ENCODE measurements at places on chromosomes 2 and 18.
A peak's percentile ranks its signal among the peaks of the same experiment; 100 is the strongest.

GRCh38 chr2:216083464-216084281 is 2.0 kb downstream of the TMEM169 start:
- peak; percentile 92 for DNase-seq

GRCh38 chr18:56825878-56826277 is 174.7 kb downstream of the WDR7 start:
- DNase-seq: no peak

DNA sequence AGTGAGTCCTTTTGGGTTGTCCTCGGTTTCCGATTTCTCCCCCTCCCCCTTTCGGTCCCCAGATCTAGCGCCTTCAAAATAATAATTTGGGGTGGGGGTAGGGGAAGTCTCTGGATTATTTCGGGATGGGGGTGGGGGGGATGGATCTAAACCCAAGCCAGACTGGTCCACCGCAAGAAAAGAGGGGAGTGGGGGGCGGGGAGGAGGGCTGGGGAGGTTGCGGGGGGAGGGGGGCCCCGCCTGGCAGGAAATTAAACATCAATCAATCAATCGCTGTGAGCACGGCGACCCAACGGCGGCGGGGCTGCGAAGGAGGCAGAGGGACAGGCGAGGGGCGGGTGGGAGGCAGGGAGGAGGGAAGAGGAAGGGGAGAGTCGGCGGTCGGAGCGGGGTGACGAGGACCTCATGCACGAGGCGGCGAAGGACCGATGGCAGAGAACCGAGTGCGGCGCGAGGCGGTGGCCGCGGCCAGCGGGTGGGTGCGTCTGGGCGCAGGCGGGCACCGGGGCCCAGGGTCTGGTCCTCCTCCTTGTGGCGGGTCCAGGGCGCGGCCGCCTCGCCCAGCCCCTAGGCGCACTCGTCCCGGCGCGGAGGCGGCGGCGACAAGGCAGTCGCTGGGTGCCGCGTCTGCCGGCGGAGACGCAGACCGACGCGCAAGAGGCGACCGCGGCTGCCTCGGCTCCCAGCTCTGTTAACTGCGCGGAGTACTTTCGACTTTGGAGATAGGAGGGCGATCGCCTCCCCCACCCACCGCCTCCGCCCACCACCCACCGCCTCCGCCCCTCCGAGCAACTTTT is 468 bp upstream of the SATB2 start:
- peak; percentile 36 for DNase-seq

DNA sequence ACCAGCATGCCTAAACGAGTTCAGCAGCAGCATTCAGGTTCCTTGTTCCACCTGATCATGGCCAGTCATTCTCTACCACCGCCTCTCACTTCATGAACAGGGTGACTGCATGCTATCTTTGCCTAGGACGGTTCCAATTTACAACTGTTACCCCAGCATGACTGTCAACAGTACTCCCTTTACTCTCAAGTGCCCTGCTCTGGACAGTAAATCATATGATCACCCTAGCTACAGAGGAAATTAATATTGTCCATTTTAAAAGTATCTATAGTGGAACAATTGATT is 25.7 kb downstream of the MGAT4A start:
- no peak for DNase-seq

- DNase-seq: no peak
Observed at GRCh38 chr18:78448106-78448505, 531.5 kb upstream of the SALL3 start.

- DNase-seq: no peak
Observed at GRCh38 chr2:47313728-47314127, 89.2 kb upstream of the MSH2 start.

DNA sequence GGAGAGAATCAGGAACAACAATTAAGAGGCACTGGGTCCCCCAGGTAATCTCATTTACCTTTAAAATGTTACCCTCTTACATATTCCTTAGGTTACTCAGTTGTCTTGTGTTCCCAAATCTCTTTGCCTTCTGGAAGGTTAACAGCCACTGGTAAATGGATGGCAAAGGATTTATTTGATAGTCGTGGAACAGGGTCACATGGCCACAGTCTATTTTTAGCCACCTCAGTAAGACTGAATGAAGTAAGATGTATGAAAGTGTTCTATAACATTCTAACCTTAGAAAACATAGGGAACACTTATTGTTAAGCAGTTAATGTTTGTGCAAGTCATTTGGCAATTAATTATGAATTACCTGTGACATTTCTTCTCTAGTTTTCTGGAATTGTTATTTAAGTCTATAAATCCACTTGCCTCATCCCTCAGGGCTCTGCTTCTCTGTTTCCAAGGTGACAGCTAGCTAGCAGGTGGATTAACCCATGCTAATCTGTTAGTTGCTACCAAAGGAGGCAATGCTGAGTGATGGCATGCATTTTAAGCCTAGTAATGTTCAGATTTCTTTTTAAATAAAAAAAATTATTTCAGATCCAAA is 211.0 kb downstream of the PIK3C3 start:
- no peak for DNase-seq

DNA sequence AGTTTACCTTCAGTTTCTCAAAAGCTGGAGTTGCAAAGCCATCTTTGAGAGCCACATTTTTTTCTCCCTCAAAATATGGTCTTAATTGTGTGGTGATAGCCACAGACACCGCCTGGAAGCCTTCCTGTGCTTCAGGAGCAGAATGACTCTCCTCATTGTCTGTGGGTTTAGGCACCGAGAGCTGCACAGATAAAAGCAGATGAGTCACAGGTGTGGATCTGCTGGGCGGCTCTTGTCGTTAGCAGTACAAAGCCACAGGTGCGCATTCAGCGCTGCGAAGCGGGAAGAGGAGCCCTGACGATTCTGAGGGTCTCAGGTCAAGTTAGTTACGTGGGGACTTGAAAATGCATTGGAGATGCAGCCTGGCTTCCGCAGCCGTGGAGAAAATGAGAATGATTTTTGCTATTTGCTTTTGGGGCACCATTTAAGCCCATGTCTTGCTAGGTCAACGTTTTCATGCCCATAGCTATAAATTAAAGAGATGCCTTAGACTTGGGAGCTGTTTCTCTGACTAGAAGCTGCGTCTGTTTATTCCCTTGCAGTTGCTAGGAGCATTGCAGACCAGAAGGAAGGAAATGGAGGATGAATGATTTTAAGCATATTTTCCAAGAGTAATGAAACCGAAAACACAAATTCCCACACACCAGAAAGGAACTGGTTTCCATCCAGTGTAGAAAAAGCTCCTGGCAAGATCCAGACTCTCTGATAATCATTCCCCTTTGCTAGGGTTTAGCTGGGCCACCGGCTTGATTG is 51.5 kb downstream of the KLHL29 start:
- DNase-seq: no peak

- DNase-seq: no peak
Observed at GRCh38 chr2:39948016-39948719, 169.1 kb upstream of the THUMPD2 start.

GRCh38 chr2:141517852-141518421 is 612.9 kb downstream of the LRP1B start:
- DNase-seq: no peak

GRCh38 chr2:54801352-54801751 is 77.9 kb downstream of the EML6 start:
- no peak for DNase-seq

DNA sequence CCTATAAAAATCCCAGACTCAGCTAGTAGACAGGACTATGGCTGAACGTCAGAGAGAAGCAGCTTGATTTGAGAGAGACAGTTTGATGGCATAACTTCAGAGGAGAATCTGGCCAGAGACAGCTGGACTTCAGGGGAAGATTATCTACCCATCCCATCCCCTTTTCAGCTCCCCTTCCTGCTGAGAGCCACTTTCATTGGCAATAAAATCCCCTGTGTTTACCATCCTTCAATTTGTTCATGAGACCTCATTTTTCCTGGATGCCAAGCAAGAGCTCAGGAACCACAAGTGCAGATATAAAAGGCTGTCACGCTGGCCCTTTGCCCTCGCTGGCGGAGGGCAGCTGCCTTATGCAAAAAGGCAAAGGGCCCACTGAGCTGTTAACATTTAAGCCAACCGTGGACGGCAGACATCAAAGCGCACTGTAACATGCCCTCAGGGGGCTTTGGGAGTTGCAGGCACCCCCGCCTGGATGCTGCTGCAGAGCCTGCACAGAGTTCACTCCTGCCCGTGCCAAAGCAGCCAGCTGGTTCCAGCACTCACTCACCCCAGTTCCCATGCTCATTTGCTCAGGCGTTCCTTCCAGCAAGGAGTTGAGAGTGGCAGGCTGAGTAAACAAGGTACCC is 164.3 kb upstream of the PGAP1 start:
- DNase-seq: peak; percentile 90

- no peak for DNase-seq
Observed at GRCh38 chr18:55121397-55122170, 162.3 kb upstream of the CCDC68 start.

DNA sequence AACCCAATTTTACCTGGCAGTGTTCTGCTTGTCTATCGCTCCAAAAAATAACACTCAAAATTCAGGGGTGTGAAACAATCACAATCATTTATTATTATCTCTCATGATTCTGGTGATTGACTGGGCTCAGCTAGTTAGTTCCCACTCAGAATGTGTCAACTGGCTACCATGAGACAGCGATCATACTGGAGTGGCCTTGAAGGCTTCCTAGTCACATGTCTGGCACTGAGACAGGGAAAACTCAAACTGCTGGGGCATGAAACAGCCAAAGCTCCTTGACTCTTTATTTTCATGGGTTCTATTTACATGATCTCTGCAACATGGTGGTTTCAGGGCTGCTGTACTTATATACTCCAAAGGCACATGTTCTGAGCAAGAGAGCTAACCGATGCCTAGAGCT is 6.2 kb upstream of the ANXA4 start:
- no peak for DNase-seq

- no peak for DNase-seq
Observed at GRCh38 chr18:44691148-44691925, 10.6 kb downstream of the SETBP1 start.

DNA sequence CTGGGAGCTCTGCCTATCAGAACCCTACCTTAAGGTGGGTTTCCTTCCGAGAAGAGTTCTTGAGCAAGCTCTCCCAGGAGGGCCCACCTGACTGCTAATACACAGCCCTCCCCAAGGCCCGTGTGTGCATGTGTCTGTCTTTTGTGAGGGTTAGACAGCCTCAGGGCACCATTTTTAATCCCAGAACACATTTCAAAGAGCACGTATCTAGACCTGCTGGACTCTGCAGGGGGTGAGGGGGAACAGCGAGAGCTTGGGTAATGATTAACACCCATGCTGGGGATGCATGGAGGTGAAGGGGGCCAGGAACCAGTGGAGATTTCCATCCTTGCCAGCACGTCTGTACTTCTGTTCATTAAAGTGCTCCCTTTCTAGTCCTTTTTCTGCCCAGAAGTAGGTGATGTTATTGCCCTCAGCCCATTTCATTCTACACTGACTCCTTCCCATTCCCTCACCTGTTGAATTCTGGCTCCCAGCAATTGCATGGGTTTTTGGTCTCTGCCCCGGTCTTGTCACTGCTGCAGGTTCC is 6.5 kb downstream of the TMEM37 start:
- DNase-seq: no peak

GRCh38 chr2:182436252-182436651 is 9.4 kb upstream of the PDE1A start:
- no peak for DNase-seq

DNA sequence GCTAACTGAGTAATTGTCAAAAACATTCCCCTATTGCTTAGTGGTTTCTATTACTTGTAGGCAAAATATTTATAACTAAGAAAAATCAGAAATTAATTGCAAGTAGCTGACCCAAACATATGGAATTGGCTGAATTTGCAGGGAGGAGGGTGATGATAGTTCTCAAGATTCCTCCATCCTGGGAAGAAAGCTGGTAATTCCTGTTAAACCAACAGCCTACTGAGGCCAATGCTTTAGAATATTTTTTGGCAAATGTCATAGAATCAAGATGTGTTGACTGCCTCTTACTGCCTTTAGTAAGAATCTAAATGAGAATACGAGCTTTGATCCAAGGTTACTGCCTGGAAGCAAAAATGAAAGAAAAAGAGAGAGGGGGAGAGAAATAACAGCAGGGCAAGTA is 120.0 kb downstream of the COL6A3 start:
- DNase-seq: no peak

All from NCI-H1694 (cell line).